ENCODE measurements at places on chromosomes 1 and 21. TPM values are rescaled to one million over a fixed set of nuclear protein-coding genes. Genes with fewer than 3 reads are reported as not detected.

Gene MAP10
- total RNA-seq = 4.7 TPM

Gene SLC9C2
- total RNA-seq = not detected

Gene PRR9
- not detected for total RNA-seq

Gene LCE1D
- total RNA-seq = not detected

Gene OR14I1
- not detected for total RNA-seq

Gene LY9
- total RNA-seq = 0.93 TPM

Gene LRRC42
- 19.9 TPM for total RNA-seq

Gene ZFP69
- total RNA-seq = 3.0 TPM

Gene ZBTB40
- total RNA-seq = 16.8 TPM

Gene PCBP3
- 1.5 TPM for total RNA-seq
